ENCODE measurements at places on chromosomes 11 and 22.
A peak's percentile ranks its signal among the peaks of the same experiment; 100 is the strongest.

DNA sequence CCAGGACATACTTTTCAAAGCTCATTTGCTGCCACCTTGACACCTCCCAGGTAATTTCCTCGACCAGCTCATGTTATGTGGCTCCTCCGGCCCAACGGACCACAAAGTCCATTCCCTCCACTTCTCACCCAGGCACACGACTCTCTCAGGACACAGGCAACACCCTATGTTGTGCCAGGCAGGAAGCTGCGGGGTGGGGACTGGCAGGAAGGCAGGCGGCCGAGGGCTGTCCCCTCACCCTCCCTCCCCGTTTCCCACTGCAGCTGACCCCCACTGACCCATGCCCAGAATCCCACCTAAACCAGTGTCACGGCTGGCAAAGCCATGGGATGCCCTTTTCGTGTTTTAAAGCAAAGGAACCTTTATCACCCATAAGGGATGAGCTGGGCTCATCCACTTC, 20.8 kb downstream of the CELSR1 start:
- no peak for DNase-seq

DNA sequence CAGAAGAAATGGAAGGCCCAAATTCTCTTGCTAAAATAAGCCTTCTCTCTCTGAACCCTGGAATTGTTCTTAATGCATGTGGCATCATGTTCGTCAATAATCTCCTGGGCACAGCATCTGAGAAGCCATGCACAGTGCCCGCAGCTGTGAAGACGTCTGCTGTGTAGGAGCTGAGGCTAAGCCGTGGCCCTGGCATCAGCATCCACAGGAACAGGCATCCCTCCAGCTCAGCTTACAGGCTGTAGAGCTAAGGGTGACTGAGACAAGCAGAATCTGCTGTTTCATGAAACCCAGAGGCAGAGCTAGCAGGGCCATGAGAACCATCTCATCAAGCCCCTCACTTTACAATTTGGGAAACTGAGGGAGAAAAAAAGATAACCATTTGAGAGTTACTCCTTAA, 60.6 kb downstream of the SEZ6L start:
- no peak for DNase-seq

- DNase-seq, result no peak
These were observed 13.2 kb downstream of the C11orf87 start for GRCh38 chr11:109435121-109435742.

GRCh38 chr11:76048763-76049162, 157.5 kb downstream of the WNT11 start:
- no peak for DNase-seq

GRCh38 chr11:121451986-121452608, at the start of gene SORL1:
TSS of gene SORL1 (plus strand) at chr11:121452314. CDS start at chr11:121452332, 18 bp downstream.
- DNase-seq, result peak; percentile 56

DNA sequence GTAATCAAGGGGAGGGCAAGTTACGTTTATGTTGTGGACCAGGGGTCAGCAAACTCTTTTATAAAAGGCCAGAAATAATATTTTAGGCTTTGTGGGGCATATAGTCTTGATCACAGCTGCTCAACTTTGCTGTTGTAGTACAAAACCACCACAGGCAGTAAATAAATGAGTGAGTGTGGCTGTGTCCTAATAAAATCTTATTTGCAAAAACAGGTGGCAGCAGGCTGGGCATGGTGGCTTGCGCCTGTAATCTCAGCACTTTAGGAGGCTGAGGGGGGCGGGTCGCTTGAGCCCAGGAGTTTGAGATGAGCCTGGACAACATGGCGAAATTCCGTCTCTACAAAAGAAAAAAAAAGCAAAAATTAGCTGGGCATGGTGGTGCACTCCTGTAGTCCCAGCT, 57.9 kb upstream of the NUP160 start:
- no peak for DNase-seq

DNA sequence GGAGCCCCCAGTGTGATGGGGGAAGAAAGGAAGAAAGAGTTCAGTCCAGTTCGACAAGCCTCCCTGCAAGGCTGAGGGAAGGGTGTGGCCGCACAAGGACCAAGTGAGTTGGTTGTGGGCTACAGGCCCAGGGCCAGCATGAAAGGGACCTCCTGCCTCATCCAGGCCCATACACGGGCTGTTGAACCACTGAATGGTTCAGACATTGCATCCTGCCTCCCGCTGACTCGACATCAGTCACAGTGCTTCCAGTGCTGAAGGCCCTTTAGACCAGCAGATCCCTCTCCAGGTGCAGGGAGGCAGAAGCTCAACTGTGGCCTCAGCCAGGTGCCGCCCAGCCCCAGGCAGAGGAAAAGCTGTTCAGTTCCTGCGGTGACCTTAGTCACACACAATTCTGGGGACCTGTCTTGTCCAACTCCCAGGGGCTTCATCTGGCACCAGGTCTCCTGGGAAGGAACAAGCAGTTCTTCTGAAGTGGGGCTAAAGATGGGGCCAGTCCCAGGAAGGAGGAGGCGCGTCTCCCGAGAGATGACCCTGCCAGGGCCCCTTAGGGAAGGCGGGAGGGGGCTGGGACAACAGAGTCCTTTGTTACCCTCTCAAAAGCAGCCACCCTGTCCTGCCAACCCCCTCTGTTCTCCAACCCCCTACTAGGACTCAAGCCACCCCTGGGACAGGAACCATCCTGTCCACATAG, 6.6 kb downstream of the ARRB1 start:
- no peak for DNase-seq

DNA sequence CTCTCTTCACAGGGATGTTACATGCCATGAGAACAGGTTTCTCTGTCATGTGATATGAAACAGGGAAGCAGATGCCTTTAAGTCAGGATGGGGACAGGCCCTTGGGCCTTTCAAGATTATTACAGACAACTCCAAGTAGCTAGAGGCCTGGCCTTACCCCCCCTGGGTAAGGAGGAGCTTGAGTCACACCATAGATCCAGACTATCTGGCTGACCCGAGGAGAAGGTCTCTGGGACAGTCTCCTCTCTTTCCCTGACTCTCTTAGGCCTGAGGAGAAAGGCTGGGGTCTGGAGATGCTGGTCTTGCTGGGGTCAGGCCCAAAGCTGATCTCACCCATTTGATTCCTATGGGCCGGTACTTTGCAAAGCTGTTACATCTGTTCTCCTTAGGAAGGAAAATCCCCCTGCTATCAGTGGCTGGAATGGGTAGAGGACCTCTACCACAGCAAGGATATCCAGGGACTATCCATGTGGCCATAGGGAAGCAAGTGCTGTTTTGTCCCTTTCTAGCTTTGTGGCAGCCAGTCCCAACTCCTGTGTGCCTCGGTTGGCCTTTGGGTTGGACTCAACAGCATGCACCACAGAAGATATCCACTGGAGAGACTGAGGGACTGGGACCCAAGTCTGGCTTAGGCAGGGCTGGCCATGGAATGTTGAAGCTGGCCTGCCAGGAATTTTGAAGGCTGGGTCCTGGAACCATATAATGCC, 25.2 kb downstream of the RELT start:
- peak; percentile 36 for DNase-seq

DNA sequence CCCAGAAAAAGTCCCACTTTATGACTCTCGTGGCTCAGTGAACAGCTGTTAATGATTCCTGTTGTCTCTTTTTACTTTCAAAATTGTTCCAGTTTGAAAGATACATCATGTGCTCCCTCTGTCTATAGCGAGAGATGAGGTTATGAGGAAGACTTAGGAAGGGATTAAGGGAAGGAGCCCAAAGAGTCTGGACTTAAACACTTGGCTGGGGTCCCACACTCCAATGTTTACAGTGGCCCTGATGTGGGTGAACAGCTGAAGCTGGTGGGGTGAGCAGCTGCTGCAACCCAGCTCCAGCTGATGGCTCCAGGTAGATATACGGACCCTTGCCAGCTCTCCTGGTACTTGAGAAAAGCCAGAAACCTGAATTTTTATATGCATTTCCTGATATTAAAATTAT, 84.5 kb upstream of the PLET1 start:
- DNase-seq, result no peak

GRCh38 chr11:132054822-132055221, 684.4 kb downstream of the NTM start:
- DNase-seq, result peak; percentile 98

- no peak for DNase-seq
These were observed 83.6 kb downstream of the OSBP2 start for GRCh38 chr22:30778261-30778660.

- no peak for DNase-seq
These were observed 869 bp downstream of the ZC3H7B start for GRCh38 chr22:41302021-41302767.

GRCh38 chr11:127042445-127042844, 41.9 kb upstream of the KIRREL3 start:
- DNase-seq, result peak; percentile 81

GRCh38 chr11:133541021-133541719, 8.9 kb upstream of the OPCML start:
- no peak for DNase-seq

- peak; percentile 67 for DNase-seq
These were observed 69.7 kb downstream of the PRSS23 start for GRCh38 chr11:86869966-86870570.

- DNase-seq, result peak; percentile 85
These were observed 7.7 kb upstream of the NCR3LG1 start for GRCh38 chr11:17343907-17344306.

Data from fibroblast of skin of back (primary cell).